ENCODE measurements at places on chromosomes 12 and 14.
A peak's percentile ranks its signal among the peaks of the same experiment; 100 is the strongest.

- peak; percentile 59 for DNase-seq
Observed at GRCh38 chr14:57390806-57391516, 575 bp downstream of the NAA30 start.

DNA sequence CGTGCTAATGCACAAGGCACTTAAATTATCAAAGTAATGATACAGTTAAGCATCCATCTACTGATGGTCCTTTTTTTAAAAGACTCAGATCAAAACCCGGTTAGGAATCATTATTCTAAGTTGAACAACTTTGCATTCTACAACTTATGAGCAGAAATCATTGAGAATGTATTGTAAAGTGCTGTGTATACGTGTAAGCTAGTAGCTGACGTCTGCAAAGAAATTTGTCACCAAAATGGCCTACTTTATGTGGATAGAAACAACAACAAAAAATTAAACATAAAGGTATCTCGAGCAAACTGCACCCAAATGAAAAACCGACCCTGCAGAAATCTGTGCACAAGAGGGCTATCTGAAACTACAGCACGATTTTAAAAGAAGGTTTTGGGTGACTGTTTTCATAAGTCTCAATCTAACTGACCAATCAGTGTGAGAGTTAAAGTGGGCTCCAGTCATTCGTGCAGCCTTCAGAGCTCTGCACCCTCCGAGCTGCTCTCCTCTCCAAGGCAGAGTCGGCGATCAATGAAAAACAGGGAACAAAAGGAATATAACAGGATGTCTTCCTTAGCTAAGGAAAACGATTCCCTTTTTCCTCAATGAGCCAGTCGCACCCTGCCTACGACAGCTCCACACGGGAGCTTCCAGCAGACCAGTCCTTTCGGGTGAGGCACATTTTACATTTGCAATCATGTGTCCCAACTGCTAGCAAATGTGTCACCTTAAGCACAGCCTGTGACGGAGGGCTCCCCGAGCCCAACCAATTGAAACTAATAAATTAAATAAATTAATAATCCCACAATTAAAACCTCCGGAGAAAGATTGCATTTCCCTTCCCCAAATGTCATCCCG, 200.7 kb upstream of the FOXN3 start:
- peak; percentile 6 for DNase-seq

DNA sequence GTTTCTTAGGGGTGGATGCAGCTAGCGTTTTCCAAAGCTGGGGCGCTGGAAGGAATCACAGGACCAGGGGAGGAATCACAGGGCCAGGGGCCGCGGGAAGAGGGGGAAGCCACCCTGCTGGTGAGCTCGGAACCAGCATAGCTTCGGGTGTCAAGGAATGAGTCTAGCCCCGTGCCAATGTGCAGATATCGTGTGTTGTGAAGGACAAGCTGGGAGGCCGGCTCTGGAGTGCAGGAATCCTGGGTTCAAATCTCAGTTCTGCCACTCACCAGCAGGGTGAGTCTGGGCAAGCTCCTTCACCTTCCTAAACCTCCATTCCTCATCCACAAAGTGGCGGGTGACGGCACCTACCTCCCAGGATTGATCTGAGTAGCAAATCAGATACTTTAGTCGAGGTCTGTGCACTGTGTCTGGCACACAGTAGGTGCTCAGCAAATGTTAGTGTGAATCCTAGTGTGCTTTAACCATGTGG, 53.6 kb upstream of the RIN3 start:
- no peak for DNase-seq

DNA sequence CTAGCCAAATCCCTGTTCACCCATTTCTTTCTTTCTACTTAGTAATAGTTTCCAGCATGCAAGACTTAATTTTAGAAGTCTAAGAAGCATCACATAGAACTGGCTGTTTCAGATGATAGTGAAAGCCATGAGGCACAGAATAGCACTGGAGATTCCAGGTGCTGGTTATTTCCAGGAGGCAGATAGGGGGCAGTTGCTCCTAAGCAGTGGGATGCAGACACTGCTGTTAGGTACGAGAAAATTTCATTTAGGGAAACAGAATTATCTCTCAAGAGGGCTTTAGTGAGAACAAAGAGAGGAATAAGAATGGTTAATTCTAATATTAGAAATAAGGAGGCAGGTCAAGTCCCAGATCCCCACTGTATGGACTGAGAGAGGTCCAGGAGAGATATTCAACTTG, 3.6 kb upstream of the MDGA2 start:
- DNase-seq, result no peak

GRCh38 chr14:65502676-65503124, 90.2 kb downstream of the FUT8 start:
- no peak for DNase-seq

GRCh38 chr12:109131154-109132050, 15.0 kb downstream of the ACACB start:
- no peak for DNase-seq

DNA sequence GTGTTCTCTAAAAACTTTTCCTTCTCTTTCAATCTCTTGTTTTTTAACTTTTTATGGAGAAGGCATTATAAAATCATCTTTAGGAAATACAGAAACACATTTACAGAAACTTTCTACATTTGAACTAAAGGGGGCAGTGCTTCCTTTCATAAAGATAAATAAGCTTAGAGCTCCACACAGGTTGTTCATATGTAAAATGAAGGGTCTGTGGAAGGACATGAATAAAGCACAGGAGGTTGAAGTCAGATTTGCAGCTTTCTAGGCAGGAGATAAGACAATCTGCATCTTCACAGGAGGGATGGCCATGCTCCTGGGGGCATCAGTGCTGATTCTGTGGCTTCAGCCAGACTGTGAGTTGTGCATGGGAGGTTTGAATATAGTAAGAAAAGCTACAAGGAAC, 426.0 kb downstream of the DAD1 start:
- no peak for DNase-seq

DNA sequence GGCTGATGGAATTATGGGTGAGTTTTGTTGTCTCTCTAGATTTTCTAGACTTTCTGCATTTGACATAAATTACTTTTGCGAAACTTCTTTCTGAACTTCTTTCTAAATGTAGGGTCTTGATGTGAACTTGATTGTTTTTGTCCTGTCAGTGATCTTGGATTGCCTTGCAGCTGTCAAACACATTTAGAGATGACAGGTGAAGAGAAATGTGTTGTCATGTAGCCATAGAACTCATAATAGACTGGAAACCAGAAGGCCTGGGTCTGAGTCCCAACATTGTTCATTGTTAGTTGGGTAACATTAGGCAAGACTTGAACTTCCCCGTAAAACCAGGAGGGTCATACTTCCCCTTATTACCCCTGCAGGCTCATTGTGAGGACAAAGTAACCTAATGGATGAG, 109.0 kb downstream of the LRIG3 start:
- DNase-seq, result no peak

GRCh38 chr12:127306604-127307215, 960.3 kb upstream of the TMEM132C start:
- DNase-seq, result no peak

- no peak for DNase-seq
Observed at GRCh38 chr12:75554556-75554880, 43.1 kb upstream of the KRR1 start.

- DNase-seq, result no peak
Observed at GRCh38 chr12:42871816-42872215, 282.3 kb upstream of the PRICKLE1 start.

DNA sequence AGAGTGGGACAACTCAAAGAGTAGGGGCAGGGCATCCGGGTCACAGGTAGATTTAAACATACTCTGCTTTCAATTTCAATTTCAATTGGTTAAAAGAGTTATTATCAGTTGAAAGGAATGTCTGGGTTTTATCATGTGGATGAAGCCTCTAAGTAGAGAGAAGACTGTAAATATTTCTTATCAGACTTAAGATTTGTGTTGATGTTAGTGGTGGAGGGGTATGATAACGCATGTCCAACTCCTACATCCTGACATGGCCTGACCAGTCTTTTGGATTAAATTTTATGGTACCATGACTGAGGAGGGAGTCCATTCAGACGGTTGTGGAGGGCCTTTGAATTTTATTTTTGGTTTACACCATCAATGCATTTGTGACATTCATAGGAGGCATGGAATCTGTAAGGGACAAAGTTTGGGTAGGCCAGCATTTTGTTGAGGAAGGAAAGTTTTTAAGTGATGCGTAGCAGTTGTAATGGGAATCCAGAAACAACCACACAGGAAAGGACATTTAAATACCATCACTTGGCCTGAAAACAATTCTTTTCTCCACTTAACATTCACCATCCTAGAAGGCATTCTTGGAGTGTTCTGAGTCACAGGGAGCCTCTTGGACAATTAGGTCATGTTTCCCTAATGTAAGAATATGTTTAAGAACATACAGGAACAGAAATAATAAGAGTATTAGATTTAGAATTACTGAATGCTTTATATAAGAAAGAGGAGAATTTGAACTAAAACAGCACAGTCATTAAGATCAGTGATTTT, 371.9 kb downstream of the ATP23 start:
- DNase-seq, result no peak

GRCh38 chr12:95073698-95074520, 491 bp upstream of the NR2C1 start:
- no peak for DNase-seq

GRCh38 chr12:80659512-80660063, 47.8 kb upstream of the MYF6 start:
- DNase-seq, result no peak

- DNase-seq, result no peak
Observed at GRCh38 chr12:117514016-117514415, 152.6 kb upstream of the NOS1 start.

DNA sequence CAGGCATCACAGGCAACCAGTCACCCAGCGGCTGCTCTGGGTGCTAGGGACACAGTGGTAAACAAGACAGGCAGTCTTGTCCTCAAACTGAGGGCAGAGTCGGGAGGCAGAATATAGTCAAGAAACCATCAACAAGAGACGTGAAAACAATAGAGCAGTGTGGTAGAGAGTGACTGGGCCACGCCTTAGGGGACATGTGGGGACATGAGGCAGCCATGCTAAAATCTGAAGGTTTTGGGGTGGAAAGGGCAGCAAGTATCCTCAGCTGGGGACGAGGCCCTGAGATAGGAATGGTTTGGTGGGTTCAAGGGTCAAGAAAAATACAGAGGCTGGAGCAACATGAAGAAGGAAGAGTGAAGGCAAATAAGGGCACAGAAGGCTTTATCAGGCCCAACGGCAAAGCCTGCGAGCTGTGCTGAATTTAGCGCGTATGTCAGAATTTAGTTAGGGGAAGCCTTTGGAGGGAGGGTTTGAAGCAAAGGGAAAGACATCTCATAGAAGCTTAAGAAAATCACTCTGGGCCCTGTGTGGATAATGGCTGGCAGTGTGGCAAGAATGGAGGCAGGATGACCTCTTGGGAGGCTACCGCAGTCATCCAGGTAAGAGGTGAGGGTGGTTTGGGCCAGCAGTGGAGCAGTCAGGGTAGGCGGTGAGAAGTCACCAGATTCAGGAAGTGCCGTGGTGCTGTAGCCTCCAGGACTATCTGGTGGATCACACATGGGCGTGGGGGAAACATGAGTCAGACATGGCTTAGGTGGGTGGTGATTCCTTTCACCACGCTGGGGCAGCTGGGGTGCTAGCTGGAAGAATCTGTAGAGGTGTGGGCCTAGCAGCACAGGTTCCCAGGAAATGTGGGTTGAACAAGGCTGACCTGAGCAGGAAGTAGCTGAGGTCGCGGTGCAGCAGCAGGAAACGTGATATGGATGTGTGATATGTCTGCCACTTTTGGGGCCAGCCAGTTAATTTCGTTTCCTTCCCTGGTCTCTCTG, 3.0 kb downstream of the EVL start:
- peak; percentile 90 for DNase-seq

DNA sequence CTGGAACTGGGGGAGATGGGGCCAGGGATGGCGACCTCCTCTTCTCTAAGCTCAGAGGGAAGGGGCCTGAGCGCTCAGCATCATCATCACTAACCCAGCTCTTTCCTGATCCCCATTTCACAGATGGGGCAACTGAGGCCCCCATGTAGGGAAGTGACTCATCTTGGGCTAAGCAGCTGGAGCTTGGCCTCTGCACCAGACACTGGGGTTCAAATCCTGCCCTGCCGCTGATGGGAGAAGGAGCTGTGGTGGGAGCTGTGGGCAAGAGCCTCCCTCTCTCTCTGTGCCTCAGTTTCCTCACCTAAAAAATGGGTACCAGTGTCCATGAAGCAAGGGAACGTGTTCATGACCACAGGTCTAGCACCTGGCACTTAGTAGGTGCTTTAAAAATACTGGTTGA, 2.6 kb upstream of the TRPV4 start:
- no peak for DNase-seq

DNA sequence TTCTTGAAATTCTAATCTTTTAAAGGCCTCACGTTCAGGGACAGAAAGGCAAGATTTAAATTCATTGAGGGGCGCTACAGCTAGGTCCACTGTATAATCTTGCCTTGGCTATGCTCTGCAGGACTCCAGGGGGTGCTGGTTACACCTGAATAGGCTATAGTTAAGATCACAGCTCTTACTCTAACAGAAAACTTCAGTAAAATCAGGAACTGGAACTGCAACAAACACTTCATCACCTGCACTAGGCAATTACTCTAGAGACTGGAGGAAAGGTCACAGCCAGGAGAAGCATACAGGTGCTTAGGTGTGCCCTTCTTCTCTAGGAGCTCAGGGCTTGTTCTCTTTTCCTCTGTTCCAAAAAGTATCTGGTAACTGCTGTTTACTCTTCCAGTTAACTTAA, 20.9 kb downstream of the SLCO1C1 start:
- DNase-seq, result no peak

GRCh38 chr12:25781232-25781631, 177.2 kb upstream of the RASSF8 start:
- DNase-seq, result no peak

DNA sequence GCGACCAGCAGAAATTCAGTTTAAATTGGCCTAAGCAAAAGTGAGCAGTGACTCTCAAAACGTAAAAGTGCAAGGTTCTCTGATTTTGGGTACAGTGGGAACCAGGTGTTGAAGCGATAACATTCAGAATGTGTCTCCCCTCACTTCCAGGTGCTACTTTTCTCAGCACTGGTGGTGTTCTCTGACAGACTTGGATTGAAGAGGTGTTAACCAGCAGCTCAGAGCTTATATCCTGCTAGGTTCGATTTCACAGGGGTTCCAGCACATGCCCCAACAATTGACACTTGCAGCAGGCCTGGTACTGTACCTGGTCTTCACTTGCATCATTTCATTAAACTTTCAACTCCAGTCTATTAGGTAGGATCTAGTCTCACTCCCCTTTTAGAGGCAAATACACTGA, 680.2 kb downstream of the VRK1 start:
- no peak for DNase-seq

DNA sequence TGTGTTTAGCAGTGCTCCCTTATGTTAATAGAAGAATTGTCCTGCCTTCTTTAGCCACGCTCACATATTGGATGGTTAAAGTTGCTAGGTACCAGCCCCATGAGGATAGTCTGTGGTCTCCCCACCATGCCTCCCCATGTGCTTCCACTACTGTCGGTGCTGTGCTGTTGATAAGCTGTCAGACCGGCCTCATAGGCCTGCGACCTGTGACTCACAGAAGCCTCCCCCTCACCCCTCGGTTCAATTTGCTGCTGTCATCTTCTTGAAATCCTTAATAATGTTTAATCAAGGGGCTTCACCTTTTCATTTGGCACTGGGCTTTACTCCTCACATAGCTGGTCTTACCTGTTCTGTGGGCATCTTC, 227.2 kb downstream of the NPAS3 start:
- DNase-seq, result no peak

Measured in stimulated activated naive CD4-positive, alpha-beta T cell (primary cell).